HAP-1 (cell line): ENCODE measurements at places on chromosomes 3 and 15.

DNA sequence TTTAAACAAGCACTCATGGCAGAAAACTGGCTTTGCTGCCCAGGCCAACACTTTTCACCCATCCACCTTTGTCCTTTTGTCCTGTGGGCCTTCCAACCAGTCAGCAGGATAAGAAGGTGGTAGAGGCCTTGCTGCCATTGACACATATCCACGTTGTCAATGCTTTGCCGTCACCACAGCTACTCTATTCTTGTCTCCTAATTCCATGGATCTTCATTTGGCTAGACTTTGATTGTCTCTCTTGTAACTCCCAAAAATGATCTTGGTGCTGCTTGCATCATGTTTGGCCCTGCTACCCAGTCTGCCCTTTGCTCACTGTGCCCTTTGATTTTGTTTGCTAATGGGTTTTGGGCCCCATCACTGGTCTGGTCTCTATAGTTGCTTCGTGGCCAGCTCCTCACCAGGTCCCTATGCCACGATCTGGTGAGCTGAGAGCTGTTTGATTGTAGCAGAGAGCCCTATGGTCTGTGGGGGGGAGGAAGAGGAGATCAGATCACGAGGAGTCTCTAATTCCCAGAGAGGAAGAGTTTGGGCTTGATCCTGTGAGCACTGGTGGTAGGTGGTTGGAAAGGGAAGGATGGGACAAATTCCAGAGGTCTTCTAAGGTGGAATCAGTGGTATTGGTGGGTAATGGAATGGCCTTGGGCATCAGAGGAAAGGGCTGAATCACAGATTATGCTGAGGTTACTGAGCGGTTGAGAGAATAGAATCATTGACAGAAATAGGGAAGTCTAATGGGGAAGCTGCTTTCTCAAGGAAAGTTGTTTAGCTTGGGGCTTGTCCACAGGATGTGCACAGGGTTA lies 40.3 kb downstream of the ABHD2 start:
- DNase-seq = no peak

DNA sequence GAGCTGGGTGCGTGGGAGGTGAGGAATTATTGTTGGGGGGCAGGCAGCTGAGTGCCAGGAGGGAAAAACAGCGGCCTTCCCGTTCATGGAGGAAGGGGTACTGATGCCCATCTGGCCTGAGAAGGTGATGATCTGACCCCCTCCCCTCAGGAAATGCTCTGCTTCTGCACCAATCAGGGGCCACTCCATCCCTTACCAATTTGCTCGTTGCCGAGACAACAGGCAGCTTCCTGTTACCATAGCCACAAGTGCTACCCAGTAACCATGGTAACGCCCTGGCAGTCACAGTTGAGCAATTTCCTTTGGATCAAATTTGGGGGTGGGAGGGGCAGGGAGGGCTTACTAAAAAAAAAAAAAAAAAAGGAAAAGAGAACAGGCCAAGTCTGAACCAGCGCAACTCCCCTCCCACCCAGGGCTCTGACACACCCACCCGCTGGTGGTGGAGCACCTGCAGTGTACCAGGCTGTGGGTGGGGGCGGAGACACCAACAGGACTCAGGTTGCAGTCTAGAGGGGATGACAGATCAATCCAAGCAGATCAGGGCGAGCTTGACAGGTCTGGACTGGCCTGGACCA lies 13.7 kb downstream of the CELF6 start:
- no peak for DNase-seq

DNA sequence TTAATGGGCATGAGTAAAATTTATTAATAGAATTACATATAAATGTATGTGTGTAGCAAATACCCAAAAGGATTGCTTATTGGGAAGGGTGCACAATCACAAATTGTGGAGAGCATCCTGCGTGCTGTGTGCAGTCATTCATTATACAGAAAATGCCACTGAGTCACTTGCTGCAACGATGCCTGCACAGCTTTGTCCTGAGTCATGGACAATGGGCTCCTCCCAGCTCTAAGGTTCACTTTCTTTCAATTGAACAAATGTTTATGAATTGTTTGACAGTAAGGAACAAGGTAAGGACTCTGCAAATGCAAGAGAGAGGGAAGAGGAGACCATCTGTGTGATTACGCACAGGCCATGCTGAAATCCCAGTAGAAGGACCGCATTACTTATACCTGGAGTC lies 18.7 kb downstream of the CFAP161 start:
- no peak for DNase-seq

GRCh38 chr3:72171946-72172345 lies 387.0 kb upstream of the PROK2 start:
- DNase-seq = no peak

DNA sequence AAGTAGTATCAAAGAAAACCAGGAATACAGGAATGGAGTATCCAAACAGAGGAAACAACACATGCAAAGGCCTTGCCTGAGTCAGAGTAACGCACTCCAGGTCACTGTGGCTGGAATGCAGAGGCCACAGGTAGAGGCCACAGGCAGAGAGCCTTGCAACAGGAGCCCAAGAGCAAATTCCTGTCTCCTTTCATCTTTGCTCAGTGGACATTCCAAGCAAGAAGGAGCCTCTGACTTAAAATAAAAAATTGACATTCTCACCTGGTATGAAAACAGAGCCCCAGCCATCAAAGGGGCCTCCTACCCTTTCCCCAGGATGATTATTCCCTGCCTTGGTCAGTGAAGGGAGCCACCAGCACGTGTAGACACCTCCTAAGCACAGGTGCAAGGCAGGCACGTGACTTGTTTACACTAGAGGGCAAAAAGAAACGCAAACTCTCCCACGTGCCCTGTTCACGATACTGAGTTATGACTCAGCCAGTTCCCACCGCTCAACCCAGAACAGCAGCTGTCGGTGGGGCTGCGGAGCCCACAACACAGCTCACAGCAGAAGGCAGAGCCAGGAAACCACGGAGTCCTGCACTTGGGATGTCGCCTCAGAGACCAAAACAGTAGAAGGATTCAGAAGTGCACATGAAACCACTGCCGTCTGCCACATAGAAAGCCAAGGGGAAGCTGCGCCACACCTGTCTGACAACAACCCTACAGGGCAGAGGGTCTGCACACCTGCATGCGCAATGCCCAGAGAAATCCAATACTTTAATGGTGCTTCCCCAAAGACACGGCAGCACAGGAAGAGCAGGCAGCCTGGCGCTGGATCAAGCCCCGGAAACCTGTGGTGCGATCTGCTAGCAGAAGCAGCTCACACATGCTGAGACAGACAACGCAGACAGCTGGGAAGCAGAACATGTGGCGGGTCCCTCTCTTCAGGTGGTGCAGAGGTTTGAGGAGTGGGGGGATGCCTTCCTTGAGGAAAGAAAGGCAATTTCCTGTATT lies 52.1 kb downstream of the ITGB5 start:
- no peak for DNase-seq
